Vein endothelial cell (primary cell): ENCODE measurements at places on chromosomes 7 and 10. TPM values are rescaled to one million over a fixed set of nuclear protein-coding genes. Genes with fewer than 3 reads are reported as not detected.

Gene ITGA8
- under 0.01 and 0.57 TPM in 2 replicates for total RNA-seq

Gene CYP2C9
- not detected in 2 replicates for total RNA-seq

Gene SEC61G
- total RNA-seq: 280 and 622 TPM in 2 replicates

Gene STAM
- total RNA-seq: 16.7 and 31.3 TPM in 2 replicates

Gene NUB1
- 30.1 and 37.4 TPM in 2 replicates for total RNA-seq
